ENCODE measurements at places on chromosomes 6 and 20.

DNA sequence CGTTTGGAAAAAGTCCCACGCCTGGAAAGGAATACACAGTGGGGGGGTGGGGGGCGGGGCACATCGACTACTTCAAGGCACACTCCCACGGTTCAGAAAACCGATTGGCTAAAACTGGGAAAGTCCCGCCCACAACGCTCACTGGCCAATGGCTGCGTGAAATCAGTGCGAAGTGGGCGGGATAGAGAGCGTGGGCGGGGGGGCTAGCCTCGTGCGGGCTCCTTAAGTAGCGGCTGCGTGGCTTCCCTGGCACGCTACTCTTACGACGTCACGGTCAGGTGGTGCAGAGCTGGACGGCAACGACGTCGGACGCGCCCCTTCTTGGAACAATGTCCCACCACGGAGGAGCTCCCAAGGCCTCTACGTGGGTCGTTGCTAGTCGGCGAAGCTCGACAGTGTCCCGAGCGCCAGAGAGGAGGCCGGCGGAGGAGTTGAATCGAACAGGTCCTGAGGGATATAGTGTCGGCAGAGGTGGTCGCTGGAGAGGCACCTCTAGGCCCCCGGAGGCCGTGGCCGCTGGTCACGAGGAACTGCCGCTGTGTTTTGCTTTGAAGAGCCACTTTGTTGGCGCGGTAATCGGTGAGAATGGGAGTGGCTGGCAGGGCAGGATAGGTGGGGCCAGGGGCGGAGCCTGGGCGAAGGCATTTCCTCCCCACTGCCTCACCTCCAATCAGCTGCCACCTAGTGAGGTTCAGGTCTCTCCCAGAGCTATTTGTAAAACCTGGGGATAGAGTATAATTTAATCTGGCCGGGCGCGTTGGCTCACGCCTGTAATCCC, at the start of gene DDX43:
TSS of gene DDX43 (plus strand) at position 252 of the 778 bp plus-strand sequence. CDS start at position 330, 78 bp downstream.
- DNase-seq, result peak; percentile 24

GRCh38 chr6:151247490-151247889, 7.7 kb downstream of the AKAP12 start:
- DNase-seq, result no peak

DNA sequence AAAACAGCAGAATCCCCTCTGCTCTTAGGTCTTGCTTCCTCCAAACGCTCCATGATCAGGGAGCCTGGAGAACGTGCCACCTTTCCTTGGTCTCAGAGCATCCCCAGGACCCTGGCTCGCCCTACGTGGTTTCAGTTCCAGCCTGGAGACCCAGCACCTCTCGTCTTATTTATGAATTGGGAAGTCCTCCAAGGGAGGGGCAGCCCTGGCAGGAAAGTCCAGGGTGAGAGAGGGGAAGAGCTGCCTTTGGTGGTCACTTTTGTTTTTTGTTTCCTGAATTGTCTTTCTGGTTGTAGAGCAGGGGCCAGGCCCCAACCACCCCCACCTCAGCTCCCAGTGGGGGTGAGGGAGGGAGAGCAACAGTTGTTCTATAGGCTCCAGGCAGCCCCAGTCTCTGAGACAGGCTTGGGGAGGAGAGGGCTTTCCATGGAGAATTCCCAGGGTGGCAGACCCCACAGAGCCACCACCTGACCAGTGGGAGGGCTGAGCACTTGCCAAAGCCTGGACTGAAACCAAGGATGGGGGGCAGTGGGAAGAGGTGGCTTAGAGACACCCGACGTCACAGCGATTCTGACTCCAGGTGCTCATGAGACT, 88.8 kb downstream of the PRND start:
- DNase-seq, result no peak

- no peak for DNase-seq
Measured at GRCh38 chr6:121430514-121431460, 4.7 kb upstream of the GJA1 start.

DNA sequence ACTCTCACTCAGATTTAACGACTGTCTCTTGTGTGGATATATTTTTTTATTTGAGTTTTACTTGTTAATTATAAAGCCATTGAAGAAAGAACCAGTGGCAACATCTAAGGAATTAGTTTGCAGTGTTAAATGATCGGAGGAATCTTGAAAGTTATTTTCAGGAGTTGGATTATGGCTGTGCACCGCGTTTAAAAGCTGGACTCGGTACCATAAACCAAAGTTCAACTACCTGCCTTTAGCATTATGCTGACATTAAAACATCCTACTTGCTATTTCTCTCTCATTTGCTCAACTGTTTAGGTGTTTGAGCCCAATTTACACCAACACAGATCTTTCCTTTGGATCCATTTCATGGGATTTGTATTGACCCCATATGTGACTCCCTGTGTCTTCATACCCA, 289.4 kb upstream of the SASH1 start:
- DNase-seq, result no peak

GRCh38 chr20:19515074-19515473, 243.0 kb upstream of the RIN2 start:
- DNase-seq, result no peak

DNA sequence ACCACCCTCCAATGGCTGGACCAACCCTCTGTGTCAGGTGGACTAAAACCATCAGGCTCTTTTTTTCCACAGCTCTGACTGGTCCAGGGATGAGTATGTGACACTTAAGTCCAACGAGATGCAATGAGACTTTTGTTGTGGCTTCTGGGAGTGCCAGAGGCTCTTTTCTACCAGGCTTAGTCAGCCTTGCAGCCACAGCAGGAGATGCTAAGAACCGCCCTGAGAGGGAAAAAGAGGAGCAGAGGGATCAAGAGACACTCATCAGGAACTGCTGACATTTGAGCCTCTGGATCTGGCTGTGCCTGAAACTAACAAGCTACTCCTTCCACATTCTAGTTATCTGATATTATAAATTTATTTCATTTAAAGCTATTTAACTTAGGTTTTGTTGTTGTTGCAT, 270.9 kb upstream of the SULF2 start:
- no peak for DNase-seq

DNA sequence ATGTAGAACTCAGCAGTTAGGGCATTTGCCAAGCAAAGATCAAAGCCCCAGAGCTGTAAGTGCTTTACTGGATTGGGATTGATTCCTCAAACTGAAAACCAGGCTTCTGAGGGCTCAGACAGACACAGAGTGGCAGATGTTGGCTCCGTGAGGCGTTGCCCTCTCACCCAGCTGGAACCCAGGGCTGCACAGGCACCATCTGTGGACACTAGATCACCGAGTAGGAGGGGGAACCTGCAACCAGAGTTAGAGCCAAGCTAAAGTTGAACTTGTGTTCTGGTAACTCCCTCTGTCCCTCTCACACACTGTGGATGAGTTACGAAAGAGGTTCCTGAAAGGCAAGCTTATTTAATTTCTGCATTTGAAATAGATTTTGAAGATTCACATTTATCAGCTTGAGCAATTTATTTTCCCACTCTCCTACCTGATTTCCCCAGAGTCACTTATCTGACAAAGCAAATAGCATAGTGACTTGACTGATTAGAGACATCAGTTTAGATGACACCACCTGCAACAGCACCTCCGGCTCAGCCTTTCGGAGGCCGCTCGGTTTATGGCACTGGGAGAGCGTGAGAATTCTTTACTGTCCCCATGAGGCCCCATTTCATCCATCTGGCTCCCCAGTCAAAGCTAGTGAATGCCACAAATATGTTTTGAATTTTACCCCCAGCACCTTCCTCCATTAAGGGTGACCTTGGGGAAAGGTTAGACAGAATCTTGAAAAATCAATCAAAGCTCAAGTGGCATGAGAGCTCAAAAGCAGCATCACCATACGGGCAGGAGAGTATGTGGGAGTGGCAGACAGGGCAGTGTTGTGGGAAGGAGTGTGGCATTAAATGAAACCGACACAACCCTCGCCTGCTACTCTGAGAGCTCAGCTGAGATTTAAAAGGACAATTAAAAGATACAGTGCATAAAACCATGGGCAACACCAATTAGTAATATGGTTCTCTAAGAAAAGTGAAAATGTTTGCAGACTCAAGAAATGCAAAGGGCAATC, 48.5 kb downstream of the RPF2 start:
- DNase-seq, result no peak

Measured in stimulated activated CD4-positive, alpha-beta T cell treated with anti-CD3 and anti-CD28 coated beads, Interleukin-4, amount 100 ng/mL, for 4 hours (primary cell).